Gastroesophageal sphincter (tissue), 4 donors: ENCODE measurements at places on chromosomes 2 and 18. TPM values are rescaled to one million over a fixed set of nuclear protein-coding genes. Genes with fewer than 3 reads are reported as not detected.

DNA sequence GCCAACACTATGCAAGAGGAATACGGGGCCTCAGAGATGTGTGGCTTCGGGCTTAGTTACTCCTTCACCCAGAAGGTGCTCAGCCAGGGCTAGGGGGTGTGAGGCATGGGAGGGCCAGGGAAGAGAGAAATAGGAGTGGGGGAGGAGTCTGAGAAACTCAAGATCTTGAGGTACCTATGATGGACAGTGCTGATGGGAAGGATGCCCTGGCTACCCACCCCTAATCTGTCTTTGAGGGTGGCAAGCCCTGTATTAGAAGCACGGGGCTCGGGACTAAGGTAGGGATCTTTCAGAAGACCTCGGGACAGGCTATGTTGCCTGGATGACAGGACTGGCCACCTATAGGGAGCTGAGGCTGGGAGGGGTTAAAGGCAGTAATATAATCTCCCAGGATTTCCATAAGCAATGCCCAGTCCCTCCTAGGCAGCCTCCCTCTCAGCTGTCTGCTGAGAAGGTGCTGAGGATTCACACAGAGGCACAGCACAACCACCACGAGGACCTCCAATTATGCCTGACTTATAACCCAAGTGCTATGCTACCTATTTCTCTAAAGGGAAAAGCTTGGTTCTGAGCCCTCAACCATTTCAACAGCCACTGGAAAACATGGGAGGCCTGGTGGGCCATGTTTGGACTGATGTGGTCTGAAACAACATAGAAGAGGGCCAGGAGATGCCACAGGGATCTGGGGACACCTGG, 23.3 kb downstream of the MTHFD2 start:
- ATAC-seq: no peak

Gene PRKD3
- total RNA-seq: 40.3 TPM

- no peak for ATAC-seq
These were observed 141.8 kb upstream of the ALKAL2 start for GRCh38 chr2:429575-430254.

- ATAC-seq: no peak
These were observed 939 bp downstream of the DOCK10 start for GRCh38 chr2:225041207-225041850.

Gene CYRIA
- 15.2 TPM for total RNA-seq

Gene GPR55
- total RNA-seq: 0.08 TPM

Gene FOXD4L1
- total RNA-seq: not detected

GRCh38 chr2:111715987-111716904, 167.7 kb downstream of the ANAPC1 start:
- no peak for ATAC-seq

- ATAC-seq: no peak
These were observed 318.9 kb upstream of the ACVR2A start for GRCh38 chr2:147525819-147526489.

- no peak for ATAC-seq
These were observed 47.3 kb upstream of the SALL3 start for GRCh38 chr18:78932281-78932680.

Gene ACOXL
- not detected for total RNA-seq

- no peak for ATAC-seq
These were observed 52.7 kb upstream of the CALCRL start for GRCh38 chr2:187500585-187501359.

DNA sequence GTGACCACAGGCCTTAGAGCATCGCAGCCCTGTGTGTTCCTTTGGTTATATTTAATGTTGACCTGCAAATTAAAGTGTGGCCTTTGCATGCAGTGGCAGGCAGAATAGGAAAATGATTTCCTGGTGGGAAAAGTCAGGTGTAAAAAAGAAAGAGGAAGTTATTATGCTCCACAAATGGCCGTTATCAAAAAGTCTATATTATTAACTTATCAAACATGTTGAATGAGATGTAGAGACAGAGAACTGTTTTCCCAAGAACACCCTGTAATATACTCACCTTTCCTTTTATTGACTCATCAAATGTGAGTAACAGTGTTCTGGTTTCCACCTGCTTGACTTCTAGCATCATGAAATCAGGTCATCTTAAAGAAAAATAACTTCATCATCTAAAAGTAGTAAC, 35.3 kb downstream of the MEIS1 start:
- no peak for ATAC-seq

Gene TANC1
- 54.5 TPM for total RNA-seq

DNA sequence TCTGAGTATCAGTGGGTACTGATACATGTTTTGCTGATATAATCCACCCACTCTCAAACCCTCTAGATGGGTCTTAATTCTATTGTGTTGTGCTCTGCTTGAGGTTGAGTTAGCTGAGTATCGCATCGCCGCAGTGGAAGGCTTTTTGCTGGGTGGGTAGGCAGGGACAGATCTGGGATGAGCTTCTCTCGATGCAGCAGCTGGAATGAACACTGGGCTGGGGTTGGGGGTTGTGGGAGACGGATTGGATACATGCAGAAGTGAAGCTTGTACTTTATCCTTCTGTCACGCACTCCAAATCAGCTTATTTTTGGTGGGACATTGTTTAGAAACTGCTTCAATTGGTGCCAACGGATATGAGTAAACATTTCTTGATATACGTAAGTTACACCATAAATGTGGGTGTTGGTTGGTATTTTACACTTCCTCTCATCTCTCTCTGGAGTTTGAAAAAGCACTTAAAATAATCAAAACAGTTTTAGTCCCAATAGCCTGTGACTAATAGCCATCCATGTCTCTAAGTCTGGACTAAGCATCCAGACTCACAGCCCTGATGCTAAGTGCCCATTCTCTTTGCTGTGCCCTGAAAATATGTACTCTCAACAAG, 107.1 kb downstream of the POLE4 start:
- ATAC-seq: no peak

GRCh38 chr2:145484448-145485097, 964.7 kb upstream of the ZEB2 start:
- ATAC-seq: no peak

Gene OTOF
- not detected for total RNA-seq

GRCh38 chr2:176163672-176164056, 6.6 kb downstream of the HOXD3 start:
- no peak for ATAC-seq

Gene BMP10
- total RNA-seq: not detected

Gene CD226
- total RNA-seq: 0.96 TPM

DNA sequence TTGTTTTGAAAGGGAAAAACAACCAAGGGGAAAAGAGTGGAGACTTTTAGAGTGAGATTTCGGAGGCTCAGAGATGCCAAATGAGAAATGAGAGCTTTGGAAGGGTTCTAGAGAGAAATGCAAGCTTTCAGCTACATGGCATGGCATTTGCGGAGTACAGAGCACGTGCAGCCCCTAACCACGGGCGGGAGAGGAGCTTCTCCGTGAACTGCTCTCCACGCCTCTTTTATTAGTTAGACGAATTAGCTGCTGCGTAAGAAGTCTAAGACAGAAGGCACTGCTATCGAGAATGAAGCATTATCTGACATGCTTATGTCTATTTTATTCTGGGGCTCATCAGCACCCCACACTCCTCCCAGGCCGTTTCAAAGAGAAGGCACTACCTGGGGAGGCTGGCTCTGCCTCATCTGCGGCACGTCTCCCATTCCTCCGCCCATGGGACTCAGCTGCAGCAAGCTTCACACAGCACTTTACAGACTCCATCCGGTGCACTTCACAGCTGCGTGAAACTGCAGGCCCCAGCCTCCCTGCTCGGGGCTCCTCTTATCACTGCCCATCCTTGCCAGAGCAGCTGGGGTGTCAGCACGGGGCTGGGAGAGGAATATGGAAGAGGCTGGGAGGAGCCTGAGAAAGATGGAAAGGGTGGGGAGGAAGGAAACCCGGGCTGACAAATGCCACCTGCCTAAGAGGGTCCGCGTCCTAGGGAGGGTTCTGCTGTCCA, 207.3 kb upstream of the APCDD1 start:
- ATAC-seq: peak; percentile 58

- ATAC-seq: peak; percentile 76
These were observed 45.6 kb downstream of the MTCL1 start for GRCh38 chr18:8750954-8751415.

DNA sequence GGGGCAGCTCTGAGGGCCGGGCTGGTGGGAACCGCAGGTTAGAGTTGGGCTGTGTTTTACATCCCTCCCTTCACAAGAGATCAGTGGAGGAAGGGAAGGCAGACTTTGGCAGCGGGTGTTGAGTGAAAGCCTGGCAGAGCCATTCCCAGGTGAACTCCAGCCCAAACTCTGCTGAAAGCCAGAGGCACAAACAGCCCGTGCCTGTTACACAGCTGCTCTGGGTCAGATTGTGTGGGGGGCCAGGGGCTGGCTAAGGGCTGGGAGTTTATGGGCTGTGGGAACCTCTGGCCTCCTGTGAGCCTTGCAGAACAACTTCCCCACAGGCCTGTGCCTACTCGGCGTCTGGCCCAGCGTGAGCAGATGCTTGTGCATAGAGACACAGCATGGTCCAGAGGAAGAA, 286.8 kb downstream of the CLIP4 start:
- no peak for ATAC-seq

Gene SERPINB3
- 3.7 TPM for total RNA-seq

- ATAC-seq: peak; percentile 16
These were observed 32.3 kb upstream of the IMPA2 start for GRCh38 chr18:11948852-11949523.

DNA sequence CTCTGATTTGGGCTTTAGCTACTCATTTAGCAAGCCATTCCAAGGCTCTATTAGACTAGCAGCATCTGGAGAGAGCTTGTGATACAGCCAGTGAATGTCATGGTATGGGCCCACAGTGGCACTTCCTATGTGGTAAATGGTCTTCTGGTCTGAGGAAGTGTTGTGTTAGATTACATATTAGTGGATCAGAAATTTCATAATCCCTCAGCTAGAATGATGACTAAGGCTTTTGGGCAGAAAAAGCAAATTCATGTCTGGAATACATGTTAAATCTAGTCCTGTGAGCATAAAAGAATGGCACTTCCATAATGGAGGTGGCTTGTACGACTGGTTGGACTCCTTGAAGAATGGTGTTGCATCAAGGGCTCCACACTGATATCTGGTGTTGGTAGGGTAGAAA, 436.8 kb upstream of the CWC22 start:
- no peak for ATAC-seq
